ENCODE measurements at places on chromosomes 13 and 19. TPM values are rescaled to one million over a fixed set of nuclear protein-coding genes. Genes with fewer than 3 reads are reported as not detected.

GRCh38 chr19:38551450-38551813, 66.3 kb downstream of the MAP4K1 start:
- peaks cover 17% of the 10 kb centered on the region for H3K27me3 ChIP-seq
- no peak overlapping the region for H3K4me3 ChIP-seq
- DNase-seq, result no peak
- H3K36me3 ChIP-seq, result no peaks in the 10 kb centered on the region

DNA sequence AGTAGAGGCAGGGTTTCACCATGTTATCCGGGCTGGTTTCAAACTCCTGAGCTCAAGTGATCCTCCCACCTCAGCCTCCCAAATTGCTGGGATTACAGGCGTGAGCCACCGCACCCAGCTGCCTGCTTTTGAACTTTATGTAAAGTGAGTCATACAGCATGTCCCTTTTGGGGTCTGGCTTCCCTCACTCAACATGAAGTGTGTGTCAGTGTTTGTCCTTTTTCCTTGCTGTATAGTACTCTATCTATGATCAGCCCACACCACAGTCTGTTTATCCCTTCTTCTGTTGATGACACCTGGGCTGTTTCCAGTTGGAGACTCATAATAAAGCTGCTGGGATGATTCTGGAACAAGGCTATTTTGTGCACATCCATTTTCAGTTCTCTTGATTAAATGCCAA, 2.1 kb downstream of the SPIB start:
- H3K4me3 ChIP-seq, result no peak overlapping the region
- no peak for DNase-seq
- H3K27me3 ChIP-seq, result peaks cover 32% of the 10 kb centered on the region

DNA sequence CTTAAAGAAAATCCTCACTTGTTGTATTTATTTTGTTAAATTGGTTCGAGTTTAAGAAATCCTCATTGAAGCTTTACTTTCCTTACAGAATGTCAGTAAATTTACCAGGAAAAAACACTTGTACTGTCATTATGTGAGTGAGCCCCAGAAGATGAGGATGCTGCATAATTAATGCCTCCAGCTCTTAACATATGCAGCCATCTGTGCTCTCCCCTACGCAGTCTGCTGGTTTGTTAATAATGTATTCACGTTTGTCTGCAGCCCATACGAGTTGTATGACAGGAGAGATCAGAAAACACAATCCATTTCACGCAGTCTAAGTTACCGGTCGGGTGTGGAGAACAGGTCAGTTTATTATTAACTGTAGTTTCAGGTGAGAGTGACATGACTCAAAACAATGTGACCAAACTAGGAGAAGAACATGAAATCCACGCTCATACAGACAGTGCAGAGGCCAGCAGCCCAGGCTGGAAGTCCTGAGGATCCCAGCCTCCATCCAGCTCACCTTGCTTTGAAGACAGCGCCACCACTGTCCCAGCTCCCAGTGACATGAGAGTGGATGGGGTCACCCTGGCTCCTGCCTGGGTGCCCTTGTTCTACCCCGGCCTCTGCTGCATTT, 19.8 kb upstream of the ATP11A start:
- H3K4me3 ChIP-seq, result no peak overlapping the region
- no peaks in the 10 kb centered on the region for H3K36me3 ChIP-seq
- DNase-seq, result no peak
- H3K27ac ChIP-seq, result no peak overlapping the region
- no peaks in the 10 kb centered on the region for H3K4me1 ChIP-seq

TMIGD2 gene
- not detected for total RNA-seq

CD22 gene
- total RNA-seq, result 0.21 TPM

PRX gene
- total RNA-seq, result 2.4 TPM

ZNF665 gene
- total RNA-seq, result 0.69 TPM

IGFL2 gene
- total RNA-seq, result not detected

GRCh38 chr13:110788778-110789177, 75.3 kb downstream of the ING1 start:
- H3K4me3 ChIP-seq, result no peak overlapping the region
- peak; percentile 65 for DNase-seq
- no peaks in the 10 kb centered on the region for H3K4me1 ChIP-seq
- no peak overlapping the region for H3K27ac ChIP-seq

PTGIR gene
- not detected for total RNA-seq

CLIP3 gene
- total RNA-seq, result 1.5 TPM

GRCh38 chr13:23805821-23806220, 83.4 kb downstream of the MIPEP start:
- H3K36me3 ChIP-seq, result no peaks in the 10 kb centered on the region
- H3K4me1 ChIP-seq, result no peaks in the 10 kb centered on the region
- H3K27ac ChIP-seq, result no peak overlapping the region
- H3K4me3 ChIP-seq, result no peak overlapping the region
- DNase-seq, result no peak

GJB2 gene
- total RNA-seq, result not detected

ATP12A gene
- not detected for total RNA-seq

DNA sequence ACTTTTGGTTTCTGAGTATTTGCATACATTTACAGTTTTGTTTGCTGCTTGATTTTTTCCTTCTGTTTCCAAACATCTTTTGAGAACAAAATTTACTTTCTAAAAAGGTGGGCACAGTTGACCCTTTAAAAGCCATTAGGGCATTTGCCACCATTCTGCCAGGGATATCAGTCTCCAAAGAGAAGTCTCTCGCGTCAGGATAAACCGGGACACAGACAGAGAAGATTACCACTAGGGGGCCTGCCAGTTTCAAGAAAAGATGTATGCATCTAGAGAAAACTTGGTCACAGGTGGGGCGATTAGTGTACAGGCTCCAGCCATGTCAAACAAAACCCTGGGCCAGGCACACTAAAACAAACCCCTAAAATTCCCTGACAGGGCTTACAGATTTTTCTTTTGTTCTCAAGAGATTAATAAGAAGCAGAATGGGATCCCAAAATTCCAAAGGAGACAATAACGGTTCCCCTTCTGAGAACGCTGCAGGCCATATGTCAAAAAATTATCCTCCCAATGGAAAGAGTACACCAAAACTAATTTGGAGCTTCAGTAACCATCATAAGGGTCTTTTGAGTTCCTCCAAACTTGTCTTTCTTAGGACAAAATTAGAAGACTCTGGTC, 10.7 kb upstream of the PABPC3 start:
- DNase-seq, result no peak
- no peaks in the 10 kb centered on the region for H3K4me1 ChIP-seq
- no peak overlapping the region for H3K27ac ChIP-seq
- no peaks in the 10 kb centered on the region for H3K27me3 ChIP-seq
- H3K36me3 ChIP-seq, result no peaks in the 10 kb centered on the region

FAM216B gene
- total RNA-seq, result not detected

- H3K36me3 ChIP-seq, result no peaks in the 10 kb centered on the region
- no peak overlapping the region for H3K27ac ChIP-seq
- H3K4me3 ChIP-seq, result no peak overlapping the region
- DNase-seq, result no peak
- H3K27me3 ChIP-seq, result no peaks in the 10 kb centered on the region
- H3K4me1 ChIP-seq, result no peaks in the 10 kb centered on the region
Measured at GRCh38 chr13:44028734-44029133, 149.0 kb downstream of the LACC1 start.

DNA sequence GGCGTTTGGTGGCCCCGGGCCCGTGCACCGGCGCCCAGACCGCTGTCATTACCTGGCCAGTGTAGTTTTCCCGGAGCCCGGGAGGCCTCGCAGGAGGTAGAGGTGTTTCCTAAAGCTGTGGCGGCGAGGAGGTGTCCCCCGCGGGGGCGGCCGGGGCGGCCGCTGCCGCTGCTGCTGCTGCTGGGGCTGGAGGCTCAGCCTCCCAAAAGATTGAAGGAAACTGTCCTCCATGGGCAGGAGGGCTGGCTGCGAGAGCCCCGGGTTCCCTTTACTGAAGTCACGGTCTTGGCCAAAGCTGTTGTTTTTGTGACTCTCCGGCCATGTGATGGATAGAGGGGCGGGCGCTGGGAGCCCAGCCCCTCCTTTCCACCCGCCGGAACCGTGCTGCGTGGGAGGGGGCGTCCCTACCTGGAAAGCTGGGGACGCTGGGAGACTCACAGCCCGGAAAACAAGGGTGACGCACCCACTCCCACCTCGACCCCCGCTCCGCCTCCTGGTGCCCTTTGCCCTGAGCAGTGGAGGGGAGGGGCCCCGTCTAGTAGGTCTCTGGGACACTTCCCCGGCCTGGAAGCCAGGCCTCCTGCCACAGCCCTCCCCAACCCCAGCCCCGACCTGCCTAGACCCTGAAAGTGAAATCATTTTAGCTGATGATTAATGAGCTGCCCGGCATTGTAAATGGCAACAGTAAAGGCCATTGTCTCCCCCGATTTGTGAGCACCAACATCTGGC, at the start of gene N4BP2L1:
Gene N4BP2L1 (minus strand): TSS at position 279 of the 729 bp plus-strand sequence. CDS start 48 bp downstream, at position 231.
- H3K4me3 ChIP-seq, result peak within 1 kb of the TSS; percentile 58
- no peak within 1 kb of the TSS for H3K27ac ChIP-seq
- no peaks in the 10 kb centered on the region for H3K36me3 ChIP-seq
- peak; percentile 27 for DNase-seq

ADGRE3 gene
- not detected for total RNA-seq

SHANK1 gene
- total RNA-seq, result not detected

PEAK3 gene
- not detected for total RNA-seq

GRCh38 chr13:22848539-22849052, 332.2 kb upstream of the SGCG start:
- H3K36me3 ChIP-seq, result no peaks in the 10 kb centered on the region
- H3K4me1 ChIP-seq, result no peaks in the 10 kb centered on the region
- DNase-seq, result no peak
- no peaks in the 10 kb centered on the region for H3K27me3 ChIP-seq
- no peak overlapping the region for H3K4me3 ChIP-seq

- no peaks in the 10 kb centered on the region for H3K27me3 ChIP-seq
- no peak for DNase-seq
- no peaks in the 10 kb centered on the region for H3K36me3 ChIP-seq
- no peak overlapping the region for H3K27ac ChIP-seq
- H3K4me1 ChIP-seq, result no peaks in the 10 kb centered on the region
Measured at GRCh38 chr13:53445686-53446085, 417.1 kb downstream of the OLFM4 start.

GRCh38 chr13:27808851-27809550, 16.7 kb downstream of the GSX1 start:
- no peak overlapping the region for H3K4me3 ChIP-seq
- H3K27ac ChIP-seq, result no peak overlapping the region
- no peak for DNase-seq
- H3K27me3 ChIP-seq, result no peaks in the 10 kb centered on the region
- no peaks in the 10 kb centered on the region for H3K4me1 ChIP-seq

DNA sequence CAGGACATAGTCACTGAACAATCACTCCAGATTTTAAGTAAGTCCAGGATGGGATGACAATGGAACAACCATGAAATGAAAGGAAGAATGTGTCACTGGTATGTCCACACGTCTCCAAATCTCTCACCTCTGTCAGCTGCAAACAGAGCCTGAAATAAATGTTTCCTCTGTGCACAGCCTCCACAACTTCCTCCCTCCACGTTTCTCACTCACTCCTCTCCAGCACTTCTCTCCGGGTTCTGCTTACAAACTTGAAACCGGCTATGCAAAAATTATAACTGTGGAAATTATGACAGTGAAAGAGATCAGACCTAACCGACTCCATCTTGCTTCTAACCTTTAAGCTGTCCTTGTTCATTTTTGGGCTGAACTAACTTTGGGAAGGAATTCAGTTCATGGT, 35.0 kb upstream of the ALOX5AP start:
- H3K4me1 ChIP-seq, result peaks cover 11% of the 10 kb centered on the region
- H3K4me3 ChIP-seq, result no peak overlapping the region
- H3K27ac ChIP-seq, result no peak overlapping the region
- DNase-seq, result no peak
- H3K27me3 ChIP-seq, result no peaks in the 10 kb centered on the region

- H3K4me1 ChIP-seq, result peaks cover 16% of the 10 kb centered on the region
- H3K36me3 ChIP-seq, result no peaks in the 10 kb centered on the region
- peak overlapping the region; percentile 46 for H3K4me3 ChIP-seq
- no peak for DNase-seq
Measured at GRCh38 chr13:76887076-76887563, 915 bp upstream of the KCTD12 start.

ZNF492 gene
- total RNA-seq, result not detected

IFNL4 gene
- total RNA-seq, result not detected

VSTM2B gene
- total RNA-seq, result not detected
